ENCODE measurements at places on chromosomes 2 and 18.

GRCh38 chr2:26346454-26347053 is at the start of gene ADGRF3:
ADGRF3 (minus strand) TSS chr2:26346789; CDS start chr2:26346234, 555 bp downstream.
- DNase-seq = peak; percentile 24

DNA sequence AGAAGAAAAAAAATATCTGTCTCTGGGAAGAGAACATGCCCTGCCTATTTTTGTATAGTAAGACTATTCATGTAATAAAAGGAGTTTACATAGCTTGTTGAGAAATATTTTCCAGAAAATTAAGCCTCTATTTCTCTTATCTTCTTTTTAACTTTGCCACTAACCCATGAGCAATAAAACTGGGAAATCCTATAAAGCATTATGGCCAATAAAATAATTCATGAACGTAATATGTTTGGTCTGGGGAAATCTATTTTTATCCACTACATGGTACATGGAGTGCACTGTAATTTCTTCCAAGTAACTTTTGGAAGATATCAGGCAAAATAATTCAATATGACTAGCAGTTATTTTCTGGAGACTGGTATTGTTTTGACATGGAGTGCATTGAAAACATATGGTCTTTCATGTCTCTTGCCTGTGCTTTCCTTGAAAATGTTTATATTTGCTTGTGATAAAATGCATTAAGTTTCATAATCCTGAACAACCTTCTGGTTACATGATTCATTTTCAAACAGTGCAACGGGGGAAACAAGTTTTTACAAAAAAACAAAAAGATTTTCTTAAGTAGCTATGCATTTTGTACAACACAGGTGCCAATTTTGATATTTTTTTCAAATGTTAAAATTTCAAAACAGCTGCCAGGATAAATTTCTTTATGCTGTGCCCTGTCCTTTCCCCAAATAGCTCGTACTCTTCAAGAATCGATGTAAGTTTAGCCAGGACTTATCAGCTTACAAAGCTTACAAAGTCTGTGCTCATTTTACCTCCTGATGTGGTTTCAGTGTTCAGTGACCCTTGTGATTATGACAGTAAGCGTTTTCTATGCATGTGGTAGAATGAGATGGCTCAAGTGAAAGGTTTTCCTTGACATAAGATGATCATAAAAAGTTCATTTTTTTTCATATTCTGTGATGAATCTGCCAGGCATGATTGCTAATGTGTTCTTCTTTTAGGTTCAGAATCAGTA is 194.5 kb downstream of the UBE2E3 start:
- DNase-seq = no peak

GRCh38 chr2:232960862-232961261 is 52.2 kb downstream of the NGEF start:
- no peak for DNase-seq

DNA sequence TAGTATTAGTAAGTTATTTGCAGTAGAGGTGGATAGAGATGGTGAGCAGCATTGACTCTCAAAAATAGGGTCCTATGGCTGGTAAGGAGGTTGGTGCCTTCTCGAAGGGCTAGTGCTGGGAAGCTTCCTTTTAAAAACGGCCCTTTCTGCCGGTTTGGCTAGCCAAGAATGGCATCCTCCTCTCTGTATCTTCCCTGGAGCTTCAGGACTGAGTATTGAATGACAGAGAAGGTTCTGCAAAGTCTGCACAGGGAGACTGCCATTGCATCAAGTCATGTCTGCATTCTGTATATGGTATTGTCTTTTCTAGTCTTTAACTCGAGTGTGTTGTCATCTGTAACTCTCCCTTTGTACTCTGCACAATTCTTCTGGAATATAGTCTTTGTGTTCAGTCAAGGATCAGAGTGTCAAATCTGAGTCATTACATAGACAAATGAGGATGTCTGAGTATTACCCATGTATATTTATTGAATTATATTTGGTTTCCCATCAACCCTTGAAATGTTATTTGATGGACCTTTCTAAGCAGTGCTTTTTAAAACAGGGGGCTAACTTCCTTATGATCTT is 1.1 kb downstream of the LDLRAD4 start:
- DNase-seq = no peak

DNA sequence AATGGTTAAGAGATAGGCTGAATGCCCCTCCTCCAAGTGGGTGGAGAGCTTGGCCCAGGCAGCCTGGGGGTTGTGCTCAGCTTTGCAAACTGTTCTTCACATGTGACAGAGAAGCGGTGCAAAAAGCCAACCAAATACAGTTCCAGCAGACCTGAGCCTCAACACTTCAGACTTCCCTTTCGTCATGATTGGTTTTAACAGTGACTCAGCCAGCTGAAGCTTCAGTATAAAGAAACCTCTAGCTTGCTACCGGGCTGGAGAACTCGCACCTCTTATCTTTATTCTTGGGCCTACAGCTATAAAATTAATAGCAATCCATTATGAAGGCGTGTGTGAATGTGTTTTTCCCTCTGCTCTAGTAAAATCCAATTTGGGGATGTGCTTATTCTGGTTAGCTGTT is 20.0 kb downstream of the SETBP1 start:
- peak; percentile 3 for DNase-seq

- no peak for DNase-seq
These were observed 312.4 kb upstream of the SOX11 start for GRCh38 chr2:5379811-5380210.

DNA sequence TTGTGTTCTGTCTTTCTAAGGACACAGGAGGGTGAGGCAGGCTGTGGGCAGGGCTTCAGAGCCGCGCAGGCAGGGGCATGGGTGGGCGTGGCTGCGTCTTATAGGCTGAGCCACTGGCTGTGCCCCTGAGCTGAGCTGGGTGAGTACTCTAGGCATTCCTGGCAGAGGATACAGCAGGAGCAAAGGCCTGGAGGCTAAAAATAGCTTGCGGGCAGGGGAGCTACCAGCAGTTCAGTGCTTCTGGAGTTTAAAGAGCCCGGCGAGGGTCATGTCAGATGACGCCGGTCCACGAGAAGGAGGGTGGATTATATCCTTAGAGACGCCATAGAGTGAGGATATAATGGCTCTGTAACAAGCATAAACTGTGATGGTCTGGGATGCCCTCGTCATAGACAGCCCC is 31.5 kb upstream of the PDIA6 start:
- DNase-seq = no peak

Data from stimulated activated CD8-positive, alpha-beta memory T cell treated with anti-CD3 and anti-CD28 coated beads, Interleukin-15, amount 100 ng/mL, for 4 hours (primary cell).